ENCODE measurements at places on chromosomes 13 and 19.

DNA sequence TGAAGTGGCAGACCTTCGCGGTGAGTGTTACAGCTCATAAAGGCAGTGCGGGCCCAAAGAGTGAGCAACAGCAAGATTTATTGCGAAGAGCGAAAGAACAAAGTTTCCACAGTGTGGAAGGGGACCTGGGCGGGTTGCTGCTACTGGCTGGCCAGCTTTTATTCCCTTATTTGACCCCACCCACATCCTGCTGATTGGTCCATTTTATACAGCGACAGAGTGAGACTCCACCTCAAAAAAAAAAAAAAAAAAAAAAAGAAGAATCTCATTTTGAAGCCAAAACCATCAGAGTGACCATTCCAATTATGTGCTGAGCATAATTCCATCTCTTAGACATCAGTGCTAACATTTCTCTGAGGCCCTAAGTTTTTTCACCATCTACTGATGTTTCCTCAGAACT is 1.9 kb upstream of the ZNF552 start:
- DNase-seq: no peak

- DNase-seq: no peak
These were observed 13.0 kb upstream of the SPATA13 start for GRCh38 chr13:24147570-24147963.

DNA sequence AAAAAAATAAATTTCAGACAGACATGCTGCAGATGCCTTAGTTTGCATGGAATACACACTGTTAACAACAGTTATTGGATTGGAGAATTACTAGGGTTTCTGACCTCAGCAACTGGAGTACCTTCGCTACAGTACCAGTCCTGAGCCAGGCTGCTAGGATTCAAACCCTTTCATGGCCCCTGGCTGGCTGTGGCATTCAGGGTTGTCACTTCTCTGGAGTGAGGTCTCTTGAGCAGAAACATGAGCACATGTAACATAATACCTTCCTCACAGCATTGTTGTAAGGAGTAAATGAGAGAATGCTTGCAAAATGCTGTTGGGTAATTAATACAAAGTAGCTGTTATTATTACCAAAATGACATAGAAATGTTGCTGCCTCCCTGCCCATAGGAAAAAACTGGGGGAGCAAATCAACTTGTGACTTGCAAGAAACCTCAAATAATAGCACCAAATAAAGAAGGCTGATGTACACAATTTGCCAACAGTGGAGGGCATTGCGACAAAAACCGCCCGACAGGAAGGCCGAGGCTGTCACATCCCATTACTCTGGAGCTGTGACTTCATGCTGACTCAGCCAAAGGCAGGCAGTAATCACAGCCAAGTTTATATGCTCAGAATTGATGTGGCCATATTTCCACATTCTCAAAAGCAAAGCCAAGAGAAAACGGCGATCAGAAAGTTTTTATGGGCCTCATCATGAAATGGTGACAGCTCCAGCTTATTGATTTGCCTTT is 100.4 kb downstream of the RFC3 start:
- peak; percentile 76 for DNase-seq

DNA sequence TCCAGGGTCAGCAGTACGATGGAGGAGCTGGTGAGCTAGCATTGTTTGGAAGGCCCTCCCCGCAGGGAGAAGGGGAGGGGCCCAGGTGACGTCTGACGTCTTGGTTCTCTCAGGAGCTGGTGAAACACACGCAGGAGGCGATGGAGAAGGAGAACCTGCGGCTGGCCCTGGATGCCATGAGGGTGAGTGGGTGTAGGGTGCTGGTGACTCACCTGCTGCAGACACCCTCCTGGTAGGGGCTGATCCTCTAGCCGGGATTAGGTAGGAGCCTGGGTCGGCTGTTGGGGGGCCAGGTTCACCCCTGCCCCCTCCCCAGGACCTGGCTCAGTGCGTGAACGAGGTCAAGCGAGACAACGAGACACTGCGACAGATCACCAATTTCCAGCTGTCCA is 55.8 kb downstream of the VAV1 start:
- DNase-seq: no peak

DNA sequence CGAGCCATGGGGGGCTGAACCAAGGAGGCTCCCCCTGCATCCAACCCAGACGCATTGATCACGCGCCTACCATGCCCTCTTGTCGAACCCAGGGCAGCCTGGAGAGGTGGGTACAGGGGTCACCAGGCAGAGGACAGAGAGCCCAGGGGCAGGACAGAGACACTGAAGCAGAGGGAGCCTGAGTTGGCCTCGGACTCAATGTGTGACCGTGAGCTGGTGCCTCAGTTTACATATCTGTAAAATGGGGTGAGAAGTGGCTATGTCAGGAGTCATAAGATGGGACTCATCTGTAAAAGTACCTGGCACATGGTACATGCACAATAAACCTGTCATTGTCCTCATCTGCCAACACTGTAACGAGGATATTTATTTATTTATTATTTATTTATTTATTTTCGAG is 24.1 kb upstream of the NFIC start:
- DNase-seq: no peak

- no peak for DNase-seq
These were observed 282.7 kb upstream of the KLHL1 start for GRCh38 chr13:70390968-70391367.

All from cerebellum (tissue), 4 donors.